ENCODE measurements at places on chromosomes 2 and 18. TPM values are rescaled to one million over a fixed set of nuclear protein-coding genes. Genes with fewer than 3 reads are reported as not detected.

- no peak for DNase-seq
Observed at GRCh38 chr2:20451000-20451290, 4.1 kb downstream of the RHOB start.

- DNase-seq = peak; percentile 73
Observed at GRCh38 chr2:218806346-218806978, 24.5 kb downstream of the CYP27A1 start.

- DNase-seq = no peak
Observed at GRCh38 chr2:95034221-95034620, 8.7 kb downstream of the MAL start.

DNA sequence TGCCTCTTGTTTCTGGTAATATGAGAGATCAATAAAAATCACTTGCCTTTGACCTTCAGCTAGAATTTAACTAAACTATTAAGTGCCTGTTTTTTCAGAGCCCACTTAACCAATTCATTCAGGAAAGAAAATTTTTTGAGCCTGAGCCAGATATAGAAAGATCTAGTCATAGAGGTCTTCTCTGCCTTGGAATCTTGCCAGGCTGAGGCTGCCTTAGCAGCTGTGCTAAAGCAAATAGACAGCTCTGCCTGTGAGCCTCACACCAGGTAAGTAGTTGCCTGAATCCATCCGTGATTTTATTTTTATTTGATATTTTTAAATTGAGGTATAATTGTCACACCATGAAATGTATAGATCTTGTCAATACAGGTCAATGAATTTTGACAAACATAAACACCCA, 27.4 kb downstream of the EVX2 start:
- DNase-seq = no peak

- no peak for DNase-seq
Observed at GRCh38 chr18:6207116-6207515, 207.6 kb downstream of the L3MBTL4 start.

Gene IL1B
- polyA plus RNA-seq = 5.9 TPM

- DNase-seq = no peak
Observed at GRCh38 chr2:194556629-194557028, 1100.4 kb upstream of the SLC39A10 start.

- DNase-seq = no peak
Observed at GRCh38 chr2:100529900-100530299, 32.9 kb upstream of the PDCL3 start.

GRCh38 chr18:12394428-12394827, 13.3 kb upstream of the PRELID3A start:
- DNase-seq = no peak

DNA sequence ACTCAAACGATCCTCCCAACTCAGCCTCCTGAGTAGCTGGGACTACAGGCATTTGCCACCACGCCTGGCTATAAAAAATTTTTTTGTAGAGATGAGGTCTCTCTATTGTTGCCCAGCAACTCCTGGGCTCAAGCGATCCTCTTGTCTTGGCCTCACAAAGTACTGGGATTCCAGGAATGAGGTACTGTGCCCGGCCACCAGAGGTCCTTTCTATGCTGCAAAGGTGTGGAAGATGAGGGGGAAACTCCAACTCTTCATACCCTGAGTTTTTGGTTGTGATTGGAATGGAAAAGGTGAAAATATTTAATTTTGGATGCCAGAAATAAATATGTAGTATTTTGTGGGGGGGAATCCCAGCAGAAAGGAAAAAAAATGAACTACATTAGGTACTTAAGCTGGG, 36.0 kb downstream of the MRPL33 start:
- peak; percentile 49 for DNase-seq

- DNase-seq = no peak
Observed at GRCh38 chr18:74155276-74155675, 7.0 kb downstream of the TIMM21 start.

DNA sequence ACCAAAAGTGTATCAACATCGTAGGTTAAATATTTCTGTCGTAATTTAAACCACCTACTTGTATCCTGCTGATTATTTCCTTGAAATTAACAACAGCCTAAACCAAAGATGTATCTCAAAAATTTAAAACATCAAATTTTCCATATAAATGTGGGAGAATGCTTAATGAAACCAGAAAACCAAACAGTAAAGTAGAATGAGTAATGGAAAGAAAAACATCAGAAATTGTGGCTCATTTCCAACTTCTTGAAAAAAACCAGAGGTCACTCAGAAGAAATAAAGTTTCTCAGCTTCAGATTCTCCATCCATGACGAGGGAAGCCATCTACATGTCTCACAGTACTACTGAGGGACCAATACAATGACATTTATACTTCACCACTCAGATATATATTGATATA, 296.5 kb downstream of the NOL4 start:
- no peak for DNase-seq

DNA sequence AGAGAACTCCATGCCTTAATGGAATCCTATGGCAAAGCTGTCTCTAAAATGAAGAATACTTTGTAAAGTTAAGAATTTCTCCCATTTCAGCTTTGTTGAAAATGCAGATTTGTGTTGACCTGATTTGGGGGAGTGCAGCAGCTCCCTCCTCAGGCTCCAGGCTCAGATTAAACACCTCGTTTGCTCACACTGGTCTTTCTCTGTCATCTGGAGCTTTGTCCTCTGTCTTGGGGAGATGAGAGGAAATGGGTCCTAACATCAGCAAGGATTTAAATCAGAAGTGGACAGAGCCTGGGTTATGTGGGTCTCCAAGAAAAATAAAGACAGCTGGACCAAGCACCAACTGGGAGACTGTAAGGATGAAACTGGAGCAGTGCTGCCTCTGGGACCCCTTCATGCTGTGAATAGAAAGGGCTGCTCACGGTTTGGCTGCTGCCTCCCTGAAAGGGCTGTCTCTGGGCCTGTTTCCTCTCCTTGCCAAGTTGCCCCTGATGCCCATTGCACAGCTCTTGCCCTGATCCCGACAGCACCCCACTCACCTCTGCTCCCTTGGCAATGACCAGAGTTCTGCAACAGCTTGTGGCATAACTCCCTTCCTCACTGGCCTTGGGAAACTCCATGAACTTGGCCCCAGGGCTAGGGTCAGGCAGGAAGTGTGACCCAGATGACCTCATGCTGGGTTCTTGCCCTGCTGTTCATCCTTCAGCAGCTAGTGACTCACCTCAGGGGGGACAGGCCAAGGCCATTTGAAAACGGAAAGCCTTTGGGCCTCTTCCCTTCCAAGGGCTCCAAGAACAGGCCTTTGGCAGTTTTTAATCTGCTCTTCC, 197.2 kb downstream of the CYP26B1 start:
- DNase-seq = no peak

GRCh38 chr2:238030422-238031155, 30.2 kb upstream of the SCLY start:
- no peak for DNase-seq

- DNase-seq = no peak
Observed at GRCh38 chr2:205748639-205749038, 66.3 kb downstream of the NRP2 start.

DNA sequence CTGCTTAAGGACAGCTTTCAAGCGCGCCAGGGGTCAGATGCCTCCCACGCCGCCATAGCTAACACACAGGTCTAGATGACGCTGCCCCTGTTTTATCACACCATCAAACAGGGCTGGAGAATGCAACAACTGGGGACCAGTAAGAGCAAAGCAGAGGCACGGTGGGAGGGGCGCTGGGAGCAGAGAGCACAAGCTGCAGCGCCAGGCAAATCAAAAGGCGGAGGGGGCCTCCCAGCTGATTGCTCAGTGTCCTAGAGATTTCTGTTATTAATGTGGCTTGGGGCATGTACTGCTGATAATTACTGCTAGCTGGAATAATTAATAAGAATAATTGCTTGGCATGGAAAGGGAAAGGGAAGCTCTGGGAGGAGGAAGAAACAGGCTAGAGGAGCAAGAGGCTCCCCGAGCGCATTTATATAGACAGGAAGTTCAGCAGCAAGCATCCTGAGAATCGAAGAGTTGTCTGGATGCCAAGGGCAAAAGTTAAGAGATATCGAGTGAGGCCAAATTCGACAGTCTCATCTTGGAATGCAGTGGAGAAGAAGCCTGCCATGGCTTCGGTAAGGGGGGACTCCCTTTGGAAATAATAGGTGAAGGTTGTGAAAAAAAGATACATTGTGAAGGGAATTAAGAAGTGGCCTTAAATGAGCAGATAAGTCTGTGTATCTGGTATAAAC, 104.5 kb upstream of the ZNF521 start:
- no peak for DNase-seq

GRCh38 chr18:44792456-44793061, 111.9 kb downstream of the SETBP1 start:
- DNase-seq = no peak

Gene BCL2
- polyA plus RNA-seq = 1.2 TPM

All from adrenal gland (tissue), 19 donors.